ENCODE measurements at places on chromosomes 16 and 17.

- DNase-seq, result no peak
Observed at GRCh38 chr16:51624080-51624775, 473.2 kb upstream of the SALL1 start.

- no peak for DNase-seq
Observed at GRCh38 chr17:64983708-64984107, 64.4 kb upstream of the LRRC37A3 start.

DNA sequence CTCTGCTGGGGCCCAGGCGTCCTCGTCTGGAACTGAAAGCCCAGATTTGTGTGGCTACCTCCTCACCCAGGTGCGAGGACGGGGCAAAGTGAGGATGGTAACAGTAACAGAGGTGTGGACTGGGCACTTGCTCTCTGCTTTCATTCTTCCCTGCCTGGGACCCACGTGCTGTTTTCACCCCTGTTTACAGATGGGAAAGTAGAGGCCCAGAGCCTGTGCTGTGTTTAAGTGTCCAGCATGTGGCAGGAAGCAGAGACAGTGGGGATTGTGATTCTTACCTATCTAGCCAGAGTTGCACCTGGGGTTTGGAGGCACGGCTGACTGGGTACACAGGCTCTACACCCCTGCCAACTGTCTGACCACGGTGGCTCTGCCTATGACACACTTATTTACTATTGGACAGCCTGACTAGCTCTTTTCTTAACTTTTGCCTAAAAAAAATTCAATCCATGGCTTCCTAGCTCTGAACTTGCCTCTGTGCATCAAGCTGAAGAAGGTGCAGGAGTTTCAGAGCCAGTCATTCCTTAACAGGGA lies 155.4 kb downstream of the CLEC16A start:
- DNase-seq, result no peak

- DNase-seq, result no peak
Observed at GRCh38 chr16:3712861-3713372, 4.4 kb downstream of the TRAP1 start.

GRCh38 chr16:5326395-5326794 lies 228.8 kb upstream of the EEF2KMT start:
- no peak for DNase-seq

DNA sequence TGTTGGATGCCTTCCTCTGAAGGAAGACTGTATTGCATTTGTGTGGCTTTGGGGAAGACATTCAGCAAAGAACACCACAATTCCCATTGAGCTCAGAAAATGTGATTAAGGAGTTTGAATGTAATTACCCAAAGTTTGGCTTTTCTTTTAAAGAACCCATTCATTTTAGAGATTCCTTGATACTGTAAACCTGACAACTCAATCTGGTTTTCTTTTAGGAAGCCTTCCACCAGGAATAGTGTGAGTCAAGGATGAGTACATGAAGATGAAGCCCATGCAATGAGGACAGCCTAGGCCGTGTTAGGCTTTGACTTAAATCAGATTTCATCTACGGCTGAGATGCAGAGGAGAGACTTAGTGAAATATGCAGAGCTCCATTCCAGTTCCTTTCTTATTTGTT lies 271.7 kb upstream of the TBX2 start:
- DNase-seq, result no peak

DNA sequence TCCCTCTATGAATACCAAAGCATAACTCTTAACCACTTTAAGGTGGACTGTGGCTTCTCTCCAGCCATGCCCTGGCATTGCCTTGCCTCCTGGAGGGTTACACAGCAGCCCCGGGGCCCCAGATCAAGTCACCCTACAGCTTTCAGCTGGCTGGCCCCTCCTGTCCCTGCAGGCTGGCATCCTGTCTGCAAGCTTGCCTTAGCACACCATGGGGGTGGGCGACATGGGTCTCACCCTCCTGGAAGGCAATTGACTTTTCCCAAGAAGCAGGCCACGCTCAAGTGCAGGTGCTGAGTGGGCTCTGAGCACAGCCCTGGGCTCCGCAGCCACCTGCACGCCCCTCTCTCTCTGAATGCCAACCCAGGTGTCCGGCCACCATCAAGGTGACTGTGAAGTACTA lies 25.8 kb upstream of the AKTIP start:
- no peak for DNase-seq

- no peak for DNase-seq
Observed at GRCh38 chr17:6435051-6435450, at the start of gene AIPL1. Gene AIPL1 (minus strand): TSS chr17:6435121. CDS start chr17:6435104, 17 bp downstream.

DNA sequence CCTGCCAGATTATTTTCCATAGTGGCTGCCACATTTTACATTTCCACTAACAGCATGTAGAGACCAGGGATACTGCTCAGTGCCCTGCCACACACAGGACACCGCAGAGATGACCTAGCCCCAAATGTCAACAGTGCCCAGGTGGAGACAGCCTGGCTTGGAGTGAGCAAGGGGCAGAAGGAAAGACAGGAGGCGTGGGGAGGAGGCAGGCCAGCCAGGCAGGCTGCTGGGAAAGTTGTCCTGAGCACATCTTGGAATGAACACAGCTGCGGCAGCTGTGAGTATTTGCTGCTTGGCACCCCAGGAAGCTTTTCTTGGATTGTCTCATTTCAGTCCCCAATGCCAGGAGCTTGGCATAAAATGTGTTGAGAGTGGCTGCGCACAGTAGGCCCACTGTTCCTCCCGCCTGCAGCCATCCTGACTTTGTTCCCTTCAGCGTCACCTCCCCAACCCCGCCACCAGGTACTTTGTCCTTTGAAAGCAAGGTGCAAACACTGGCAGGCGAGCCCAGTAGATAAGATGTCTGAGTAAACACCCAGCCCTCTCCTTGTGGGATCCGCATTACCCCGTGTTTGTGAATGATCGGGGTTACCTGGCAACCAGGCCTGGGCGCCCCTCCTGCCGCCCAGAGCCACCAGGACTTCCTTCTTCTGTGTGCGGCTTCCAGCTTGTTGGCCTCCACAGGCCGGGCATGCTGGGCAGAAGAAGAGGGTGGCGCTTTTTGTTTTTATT lies 114.0 kb downstream of the CMIP start:
- DNase-seq, result no peak

DNA sequence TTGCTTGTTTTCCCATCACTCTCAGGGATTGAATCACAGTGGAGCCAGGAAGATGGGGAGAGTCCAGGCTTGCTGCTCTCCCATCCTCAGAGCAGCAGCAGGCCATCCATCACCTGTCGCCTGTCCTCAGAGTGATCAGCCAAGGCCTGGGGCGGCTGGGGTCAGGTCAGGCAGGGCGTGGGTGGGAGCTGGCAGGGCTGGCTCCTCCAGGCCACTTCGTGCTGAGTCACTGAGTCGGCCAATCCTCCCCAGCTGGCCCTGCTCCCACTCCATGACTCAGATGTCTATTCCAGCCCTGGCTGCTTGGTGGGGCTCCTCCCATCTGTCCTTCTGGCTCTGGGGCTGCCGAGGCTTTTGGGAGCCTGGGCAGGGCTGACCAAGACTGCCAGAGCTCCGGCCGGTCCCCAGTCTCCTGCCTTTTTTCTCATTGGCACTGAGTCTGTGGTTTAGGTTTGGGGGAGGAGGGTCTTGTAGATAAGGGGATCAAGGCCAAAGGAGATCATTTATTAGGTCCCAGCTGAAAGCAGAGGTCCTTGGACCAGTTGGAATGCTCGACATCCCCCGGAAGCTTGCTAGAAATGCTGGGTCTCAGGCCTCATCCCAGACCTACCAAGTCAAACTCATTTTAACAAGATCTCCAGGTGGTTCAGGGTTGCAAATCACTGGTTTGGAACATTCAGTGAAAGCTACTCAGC lies 72.7 kb downstream of the ABCC1 start:
- DNase-seq, result peak; percentile 96

DNA sequence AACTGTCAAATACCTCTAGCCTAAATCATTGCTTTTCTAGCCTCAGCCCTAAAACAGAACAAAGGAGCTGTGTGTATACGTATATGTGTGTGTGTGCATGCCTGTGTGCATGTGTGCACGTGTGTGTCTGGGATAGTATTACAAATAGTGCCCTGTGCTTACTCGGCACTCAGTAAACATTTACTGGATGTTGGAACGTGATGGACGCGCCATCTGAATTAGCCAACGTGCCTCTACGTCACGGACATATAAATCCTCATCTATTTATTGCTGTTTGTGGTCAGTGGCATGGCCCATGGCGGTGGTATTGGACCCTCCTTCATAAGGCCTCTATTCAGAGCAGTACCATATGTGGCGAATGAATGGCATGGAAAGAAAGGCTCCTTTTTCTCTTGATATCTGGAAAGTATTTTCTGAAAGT lies 37.5 kb downstream of the WWP2 start:
- DNase-seq, result no peak

DNA sequence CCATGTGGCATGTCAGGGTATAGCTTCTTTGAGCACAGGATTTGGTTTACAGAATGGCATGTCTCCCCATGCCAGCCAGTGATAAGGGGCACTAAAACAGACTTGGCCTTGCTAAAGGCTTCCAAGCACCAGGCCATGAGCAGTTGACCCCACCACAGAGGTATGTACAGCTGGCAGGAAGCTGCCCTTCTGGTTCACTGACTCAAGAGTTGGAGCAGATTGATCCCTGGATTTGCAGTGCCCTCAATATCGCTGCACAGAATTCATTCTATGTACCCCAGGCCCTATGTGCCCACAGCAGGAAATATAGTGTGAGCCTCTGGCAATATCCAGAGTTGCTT lies 24.3 kb downstream of the HLF start:
- DNase-seq, result no peak

DNA sequence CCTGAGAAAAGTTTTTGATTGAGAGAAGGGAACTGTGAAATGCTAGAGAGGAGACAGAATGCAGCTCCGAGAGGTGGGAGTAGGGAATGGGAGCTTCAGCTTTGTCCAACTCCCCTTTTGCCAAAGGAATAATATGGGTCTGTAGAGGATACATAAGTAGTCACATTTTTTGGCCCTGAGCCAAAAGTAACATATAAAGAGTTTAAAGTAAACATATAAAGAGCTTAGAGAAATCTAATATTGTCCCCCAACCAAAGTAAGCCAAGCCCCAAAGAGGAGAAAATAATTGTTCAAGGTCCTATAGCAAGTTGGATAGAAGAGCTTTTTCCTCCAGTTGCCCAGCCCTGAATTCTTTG lies 215.1 kb downstream of the TMEM114 start:
- DNase-seq, result no peak

DNA sequence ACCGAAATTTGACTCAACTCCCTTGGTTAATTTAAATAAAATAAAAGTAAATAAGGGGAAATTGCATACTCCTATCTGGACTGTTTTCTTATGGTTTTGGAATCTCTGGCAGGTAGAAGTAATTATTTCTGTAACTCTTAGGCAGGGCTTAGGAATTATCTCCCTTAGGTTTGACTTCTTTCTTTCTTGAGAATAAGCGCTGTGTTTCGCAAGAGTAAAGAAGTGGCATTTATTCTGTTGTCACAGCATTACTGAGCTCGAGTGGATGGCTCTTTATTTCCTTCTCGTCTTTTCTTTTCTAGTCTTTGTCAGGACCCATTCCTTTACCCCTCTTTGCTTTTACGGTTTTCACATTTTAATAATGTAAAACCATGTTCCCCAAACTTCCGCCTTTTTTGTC lies 633.2 kb downstream of the WWOX start:
- DNase-seq, result no peak

- no peak for DNase-seq
Observed at GRCh38 chr16:11655655-11656054, 12.6 kb upstream of the SNN start.

DNA sequence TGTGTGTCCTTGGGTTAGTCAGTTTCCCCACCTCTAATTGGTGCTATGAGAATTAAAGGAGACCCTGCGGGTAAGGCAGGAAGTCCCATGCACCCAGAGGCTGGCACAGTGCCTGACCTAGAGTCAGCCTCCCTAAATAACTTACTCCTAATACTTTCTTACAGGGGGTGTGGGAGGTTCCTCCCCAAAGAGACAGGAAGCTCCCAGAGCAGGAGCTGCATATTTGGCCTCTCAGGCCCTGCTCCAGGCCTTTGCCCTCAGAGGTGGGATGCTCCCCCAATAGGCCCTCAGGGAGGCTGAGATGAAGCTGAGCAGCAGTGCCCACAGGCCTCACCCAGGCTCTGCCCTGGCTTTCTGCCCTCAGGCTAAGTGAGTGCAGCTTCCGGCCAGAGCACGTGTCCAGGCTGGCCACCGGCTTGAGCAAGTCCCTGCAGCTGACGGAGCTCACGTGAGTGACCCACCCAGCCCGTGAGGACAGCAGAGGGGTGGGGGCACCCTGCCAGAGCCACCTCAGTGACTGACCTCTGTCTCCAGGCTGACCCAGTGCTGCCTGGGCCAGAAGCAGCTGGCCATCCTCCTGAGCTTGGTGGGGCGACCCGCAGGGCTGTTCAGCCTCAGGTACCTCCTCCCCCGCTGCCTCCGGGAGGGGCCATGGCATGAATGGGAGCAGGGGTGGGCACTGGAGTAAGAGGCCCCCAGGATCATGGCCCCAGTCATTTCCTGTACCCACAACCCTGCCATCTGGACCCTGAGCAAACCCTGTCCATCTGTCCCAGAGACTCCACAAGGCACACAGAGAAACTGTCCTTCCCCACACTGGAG lies 31.1 kb upstream of the CPNE2 start:
- no peak for DNase-seq

DNA sequence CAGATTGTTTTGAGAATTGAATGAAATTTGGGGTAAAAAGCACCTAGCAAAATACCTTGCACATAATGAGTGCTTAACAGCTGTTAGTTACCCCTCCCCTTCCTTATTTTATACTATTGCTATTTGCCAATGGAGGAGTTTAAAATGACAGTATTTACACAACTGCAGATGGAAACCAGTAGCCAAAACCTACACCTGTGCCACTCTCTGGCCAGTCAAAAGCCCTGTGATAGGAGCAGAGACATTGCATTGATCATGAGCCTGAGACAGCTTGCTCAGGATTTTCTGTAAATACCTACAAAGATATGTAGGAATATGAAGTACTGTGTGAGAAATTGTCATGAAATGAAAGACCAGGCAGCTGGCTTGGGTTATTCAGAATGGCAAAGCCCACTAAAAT lies 115.3 kb upstream of the HLF start:
- no peak for DNase-seq

DNA sequence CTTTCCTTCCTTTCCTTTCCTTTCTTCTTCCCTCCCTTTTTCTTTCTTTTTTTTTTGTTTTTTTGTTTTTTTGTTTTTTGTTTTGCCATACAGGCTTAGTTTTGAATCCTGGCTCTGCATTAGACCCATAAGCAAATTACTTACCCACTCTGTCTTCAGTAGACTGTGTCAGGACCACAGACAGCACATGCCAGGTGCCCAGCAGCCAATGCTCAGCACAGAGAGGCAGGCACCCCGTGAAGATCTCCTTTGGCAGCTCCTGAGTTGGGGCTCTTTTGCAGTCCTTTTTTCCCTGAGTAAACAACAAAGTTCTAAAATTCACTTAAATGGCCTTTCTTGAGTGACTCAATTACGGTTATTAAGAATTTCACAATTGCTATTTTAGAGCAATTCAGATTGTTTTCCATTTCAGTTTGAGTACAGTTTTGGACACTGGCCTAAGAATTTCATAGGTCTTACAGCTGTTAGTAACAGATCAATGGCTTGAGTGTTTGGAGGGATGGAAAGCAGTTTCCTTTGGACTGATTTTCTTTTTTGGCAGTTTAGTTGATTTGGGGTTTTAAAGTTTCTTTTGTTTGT lies 26.2 kb upstream of the SLC5A11 start:
- no peak for DNase-seq

GRCh38 chr16:57426356-57426755 lies 20.8 kb downstream of the CIAPIN1 start:
- DNase-seq, result no peak

- no peak for DNase-seq
Observed at GRCh38 chr16:4936991-4937781, at the start of gene PPL. Gene PPL (minus strand): TSS chr16:4937148. CDS start chr16:4937045, 103 bp downstream.

GRCh38 chr16:68993885-68994284 lies 111.6 kb upstream of the HAS3 start:
- DNase-seq, result no peak
